ENCODE measurements at places on chromosomes 3 and 15.
A peak's percentile ranks its signal among the peaks of the same experiment; 100 is the strongest.

DNA sequence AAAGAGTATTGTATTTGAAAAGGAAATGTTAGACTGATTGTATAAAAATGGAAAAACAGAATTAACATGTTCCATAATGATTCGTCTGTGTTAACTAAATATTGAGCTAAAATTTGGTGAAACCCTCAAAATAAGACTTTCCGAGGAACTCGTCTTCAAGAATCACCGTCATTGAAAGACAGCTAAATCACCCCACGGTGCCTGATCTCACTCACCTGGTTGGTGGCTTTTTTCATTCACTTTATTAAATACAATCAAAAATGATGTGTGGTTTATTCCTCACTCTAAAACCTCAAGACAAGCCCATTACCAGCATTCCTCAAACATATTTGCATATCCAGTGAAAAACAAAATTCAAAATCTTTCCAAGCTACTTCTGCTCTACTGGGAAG is 153.9 kb downstream of the FOXP1 start:
- DNase-seq: no peak

DNA sequence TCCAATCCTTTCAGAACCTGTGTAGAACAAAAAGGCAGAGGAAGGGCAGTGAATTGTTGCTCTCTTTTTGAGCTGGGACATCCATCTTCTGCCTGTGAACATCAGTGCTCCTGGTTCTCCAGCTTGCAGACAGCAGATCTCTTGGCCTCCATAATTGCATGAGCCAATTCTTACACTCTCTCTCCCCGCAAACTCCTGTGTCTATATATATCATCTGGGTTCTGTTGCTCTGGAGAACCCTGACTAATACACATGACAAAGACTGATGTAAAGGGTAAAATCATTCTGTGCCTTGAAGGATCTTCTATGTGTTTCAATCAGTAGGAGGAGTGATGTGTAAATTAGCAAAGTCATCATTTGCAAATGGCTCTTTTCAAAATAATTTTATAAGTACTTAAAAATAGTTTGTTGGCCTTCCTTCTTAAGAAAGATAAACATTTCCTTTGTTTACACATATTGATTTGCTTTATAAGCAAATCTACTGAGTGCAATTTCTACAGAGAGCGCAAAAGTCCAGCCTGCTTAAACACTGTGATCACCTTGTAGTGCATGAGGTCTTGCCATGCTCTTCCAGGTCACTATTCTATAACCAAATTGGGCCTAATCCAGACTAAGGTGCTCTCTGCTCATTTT is 154.9 kb upstream of the ANKRD28 start:
- DNase-seq: no peak

DNA sequence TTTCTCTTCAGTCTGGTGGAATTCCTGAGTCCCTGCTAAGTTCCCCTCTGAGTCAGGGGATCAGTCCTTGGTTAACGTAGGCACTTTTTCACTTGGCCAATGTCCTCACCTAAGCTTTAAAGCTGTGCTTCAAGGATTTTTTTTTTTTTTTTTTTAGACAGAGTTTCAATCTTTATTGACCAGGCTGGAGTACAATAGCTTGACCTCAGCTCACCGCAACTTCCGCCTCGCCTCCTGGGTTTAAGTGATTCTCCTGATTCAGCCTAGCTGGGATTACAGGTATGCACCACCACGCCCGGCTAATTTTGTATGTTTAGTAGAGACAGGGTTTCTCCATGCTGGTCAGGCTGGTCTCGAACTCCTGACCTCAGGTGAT is 220.3 kb downstream of the STT3B start:
- no peak for DNase-seq

DNA sequence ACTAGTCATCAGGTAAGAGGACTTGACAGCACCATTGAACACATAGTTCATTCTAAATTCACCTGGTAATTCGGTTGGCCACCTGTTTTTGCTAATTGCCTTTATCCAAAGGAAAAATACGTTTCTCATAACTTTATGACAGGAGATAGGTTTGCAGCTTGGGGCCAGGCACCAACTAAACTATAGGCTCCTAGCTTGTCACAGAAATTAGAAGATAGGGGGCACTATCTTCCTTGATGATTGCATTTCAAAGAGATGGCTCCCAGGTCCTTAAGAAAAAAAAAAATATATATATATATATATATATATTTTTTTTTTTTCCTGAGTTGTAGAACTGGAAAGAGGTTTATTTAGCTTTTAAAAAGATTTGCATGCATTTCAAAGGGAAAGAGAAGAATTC is 563.6 kb downstream of the NAALADL2 start:
- no peak for DNase-seq

DNA sequence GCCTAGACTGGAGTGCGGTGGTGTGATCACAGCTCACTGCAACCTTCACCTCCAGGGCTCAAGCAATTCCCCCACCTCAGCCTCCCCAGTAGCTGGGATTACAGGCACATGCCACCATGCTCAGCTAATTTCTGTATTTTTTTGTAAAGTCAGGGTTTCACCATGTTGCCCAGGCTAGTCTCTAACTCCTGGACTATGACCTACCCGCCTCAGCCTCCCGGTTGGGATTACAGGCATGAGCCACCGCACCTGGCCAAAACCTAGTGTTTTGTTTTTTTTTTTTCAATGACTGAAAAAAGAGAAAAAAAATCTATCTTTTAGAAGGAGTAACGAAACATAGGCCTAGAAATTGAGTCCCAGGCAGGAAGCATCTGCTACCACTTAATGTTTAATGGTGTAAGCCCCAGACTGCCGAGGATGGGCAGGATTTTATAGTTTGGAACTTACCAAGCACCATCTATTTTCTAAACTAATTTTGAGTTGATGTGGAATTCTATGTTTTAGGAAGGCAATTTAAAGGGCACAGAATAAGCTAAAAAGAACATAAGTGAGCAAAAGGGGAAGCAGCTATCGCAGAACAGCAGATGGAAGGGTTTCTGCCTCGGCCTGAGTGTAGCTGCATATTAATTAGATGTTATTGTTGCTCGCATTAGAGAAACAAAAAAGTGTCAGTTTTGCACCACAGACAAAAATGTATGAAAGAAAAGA is 24.2 kb upstream of the CA12 start:
- DNase-seq: no peak

DNA sequence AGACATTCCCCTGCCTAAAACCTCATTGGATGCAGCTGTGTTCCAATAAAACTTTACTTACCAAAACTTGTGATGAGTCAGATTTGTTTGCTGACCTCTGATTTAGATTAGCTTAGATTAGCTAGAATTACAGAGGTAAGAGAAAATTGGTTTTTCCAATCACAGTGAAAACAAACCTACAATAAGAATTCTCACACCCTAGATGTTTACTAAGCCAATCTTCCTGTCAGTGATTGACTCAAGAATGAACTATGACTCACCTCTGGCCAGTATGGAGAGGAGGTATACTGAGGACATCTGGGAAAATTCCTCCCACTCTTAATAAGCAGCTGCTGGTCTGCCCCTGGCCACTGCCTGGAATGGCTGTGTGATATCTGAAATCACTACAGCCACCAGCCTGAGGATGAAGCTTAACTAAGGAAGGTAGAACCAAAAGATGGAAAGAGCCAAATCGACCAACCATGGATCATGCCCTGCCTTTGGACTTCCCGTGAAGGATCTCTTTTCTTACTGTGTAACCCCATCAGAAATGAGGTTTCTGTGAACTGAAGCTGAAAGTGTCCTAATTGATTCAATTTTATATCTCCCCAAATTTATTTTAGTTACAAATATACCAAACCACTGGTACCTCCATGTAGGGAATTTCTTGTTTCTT is 19.0 kb upstream of the GHSR start:
- no peak for DNase-seq

GRCh38 chr15:48962662-48963523 is 826 bp downstream of the SHC4 start:
- peak; percentile 44 for DNase-seq

GRCh38 chr15:63389902-63390670 is 8.4 kb upstream of the CA12 start:
- DNase-seq: no peak

DNA sequence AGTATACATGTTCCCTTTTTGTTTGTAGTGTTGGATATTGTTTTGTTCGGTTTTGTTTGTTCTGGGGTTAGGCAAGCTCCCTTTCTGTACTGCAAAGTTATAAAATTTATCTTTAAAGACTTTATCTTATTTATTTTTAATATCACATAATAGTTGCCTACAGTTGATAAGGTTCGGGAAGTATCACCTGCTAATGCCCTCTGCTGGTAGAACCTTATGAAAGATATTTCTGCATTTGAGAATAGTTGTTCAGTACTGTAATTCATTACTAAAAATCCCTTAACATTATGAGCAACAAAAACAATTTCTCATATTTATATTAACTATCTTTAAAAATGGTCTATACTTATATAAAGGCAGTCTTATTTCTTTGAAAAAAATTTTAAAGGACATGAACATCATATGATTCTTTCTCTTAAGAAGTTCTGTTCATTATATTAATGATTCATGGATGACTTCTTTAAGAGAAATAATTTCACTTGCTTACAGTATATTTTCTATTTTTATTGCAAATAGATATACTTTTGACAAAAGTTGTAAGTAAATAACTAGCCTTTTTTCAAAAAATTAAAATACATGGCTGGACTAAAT is 1126.8 kb downstream of the SI start:
- DNase-seq: no peak

- peak; percentile 24 for DNase-seq
Measured at GRCh38 chr3:145272684-145273083, 888.3 kb downstream of the PLOD2 start.

GRCh38 chr3:55668359-55668758 is 181.3 kb upstream of the WNT5A start:
- no peak for DNase-seq

DNA sequence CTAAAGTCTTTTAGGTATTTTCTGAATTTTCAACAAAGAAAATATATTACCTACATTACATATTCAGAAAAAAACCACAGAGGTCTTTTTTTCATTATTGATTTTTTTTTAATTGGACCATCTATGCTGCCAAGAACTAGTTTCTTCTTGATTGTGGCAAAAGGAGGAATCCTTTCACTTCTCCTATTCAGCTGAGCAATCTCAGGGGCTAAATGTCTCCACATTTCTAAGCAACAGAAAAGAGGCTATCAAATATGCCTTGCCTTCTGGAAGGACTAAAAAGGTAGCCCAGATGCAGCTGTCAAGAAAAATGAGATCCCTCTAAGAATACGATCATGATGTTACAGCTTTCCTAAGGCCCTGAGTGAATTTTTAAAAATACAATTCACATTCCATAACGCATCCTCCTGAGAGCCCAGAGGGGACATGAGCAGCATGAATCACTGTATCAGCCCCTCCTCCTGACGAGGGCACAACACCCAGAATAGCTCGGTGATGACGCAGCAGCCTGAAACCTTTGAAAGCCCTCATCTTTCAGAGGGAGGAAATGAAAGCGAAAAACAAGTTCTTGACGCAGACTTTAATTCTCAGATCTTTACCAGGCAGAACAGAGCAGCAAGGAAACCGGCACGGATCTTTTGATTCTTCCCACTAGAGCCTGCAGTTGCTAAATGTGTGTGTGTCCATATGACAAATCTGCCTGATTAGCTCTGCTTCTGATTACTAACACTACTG is 24.6 kb downstream of the RUBCN start:
- peak; percentile 88 for DNase-seq

DNA sequence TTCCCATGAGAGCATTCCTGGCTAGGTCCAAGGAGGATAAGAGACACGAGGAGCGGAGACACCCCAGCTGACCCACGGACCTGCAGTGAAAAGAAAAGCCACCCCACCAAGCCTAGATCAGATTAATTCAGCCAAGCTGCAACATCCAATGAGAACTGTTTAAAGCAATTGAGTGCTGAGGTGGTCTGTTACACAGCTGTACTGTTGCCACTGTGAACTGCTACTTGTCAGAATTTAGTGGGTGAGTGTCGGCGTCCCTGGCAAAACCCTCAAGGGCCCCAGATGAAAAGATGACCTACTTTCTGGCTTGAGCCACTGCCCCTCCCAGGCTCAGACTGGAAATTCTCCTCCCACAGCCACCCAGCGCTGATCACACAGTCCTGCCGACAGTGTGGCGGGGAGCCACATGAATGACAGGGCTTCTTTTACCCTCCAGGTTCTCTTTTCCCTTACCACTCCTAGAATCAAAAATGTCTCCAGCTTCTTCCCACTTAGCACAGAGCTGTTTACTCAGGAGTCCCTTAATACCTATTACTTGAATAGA is 26.4 kb upstream of the KBTBD12 start:
- DNase-seq: peak; percentile 60

GRCh38 chr3:28042707-28043106 is 198.7 kb upstream of the CMC1 start:
- no peak for DNase-seq

DNA sequence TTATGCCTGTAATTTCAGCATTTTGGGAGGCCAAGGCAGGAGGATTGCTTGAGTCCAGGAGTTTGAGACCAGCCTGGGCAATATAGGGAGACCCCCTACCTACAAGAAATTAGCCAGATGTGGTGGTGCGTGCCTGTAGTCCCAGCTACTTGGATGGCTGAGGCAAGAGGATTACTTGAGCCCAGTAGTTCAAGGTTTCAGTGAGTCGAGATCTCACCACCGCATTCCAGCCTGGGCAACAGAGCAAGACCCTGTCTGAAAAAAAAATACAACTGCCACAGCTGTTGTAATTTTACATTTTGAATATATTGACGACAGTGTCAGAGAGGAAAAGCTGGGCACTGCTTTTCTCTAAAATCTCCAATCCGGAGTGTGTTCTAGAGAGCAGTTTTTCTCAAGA is 21.2 kb downstream of the TATDN2 start:
- DNase-seq: no peak

GRCh38 chr3:161559177-161559998 is 62.8 kb downstream of the OTOL1 start:
- DNase-seq: no peak

- no peak for DNase-seq
Measured at GRCh38 chr15:36029606-36030210, 483.7 kb upstream of the DPH6 start.

DNA sequence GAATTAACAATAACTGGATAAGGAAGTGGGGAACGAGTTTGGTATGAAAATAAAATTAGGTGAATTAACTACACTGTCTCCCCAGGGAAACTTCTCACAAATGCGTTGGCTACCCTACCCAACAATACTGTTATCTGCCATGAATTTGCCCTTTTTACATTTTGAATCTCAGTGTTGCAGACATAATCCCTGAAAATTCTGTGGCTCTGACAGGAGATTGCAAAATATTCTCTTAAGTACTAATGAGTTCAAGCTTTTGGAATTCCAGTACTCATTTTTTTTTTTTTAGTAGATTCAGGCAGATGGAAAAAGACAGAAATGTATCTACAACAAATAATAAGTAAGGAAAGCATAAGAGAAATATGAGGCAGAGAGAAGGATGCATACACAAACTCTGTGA is 332.6 kb downstream of the LSAMP start:
- DNase-seq: no peak

GRCh38 chr15:30043211-30043655 is 39.5 kb upstream of the GOLGA8J start:
- DNase-seq: no peak

DNA sequence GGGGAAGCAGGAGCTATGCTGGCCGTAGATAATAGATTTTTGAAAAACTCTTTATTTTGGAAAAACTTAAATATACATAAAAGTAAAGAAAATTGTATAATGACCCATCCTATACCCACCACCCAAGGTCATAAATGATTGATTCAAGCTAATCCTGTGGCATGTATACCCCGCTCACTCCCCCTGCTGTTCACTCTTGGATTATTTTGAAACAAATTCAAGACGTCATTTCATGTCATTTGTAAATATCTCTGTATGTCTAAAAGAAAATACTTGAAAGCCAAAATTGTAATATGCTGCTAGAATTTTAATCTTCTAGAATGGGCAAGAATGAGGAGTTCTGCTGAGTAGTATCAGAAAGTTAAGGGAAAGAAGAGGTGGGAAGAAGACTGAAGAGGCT is 241.7 kb downstream of the FEZF2 start:
- DNase-seq: no peak

GRCh38 chr15:34252545-34252944 is 27.7 kb downstream of the EMC4 start:
- no peak for DNase-seq

Data from femur (tissue), 1 donor.